ENCODE measurements at places on chromosomes 6 and 20.

DNA sequence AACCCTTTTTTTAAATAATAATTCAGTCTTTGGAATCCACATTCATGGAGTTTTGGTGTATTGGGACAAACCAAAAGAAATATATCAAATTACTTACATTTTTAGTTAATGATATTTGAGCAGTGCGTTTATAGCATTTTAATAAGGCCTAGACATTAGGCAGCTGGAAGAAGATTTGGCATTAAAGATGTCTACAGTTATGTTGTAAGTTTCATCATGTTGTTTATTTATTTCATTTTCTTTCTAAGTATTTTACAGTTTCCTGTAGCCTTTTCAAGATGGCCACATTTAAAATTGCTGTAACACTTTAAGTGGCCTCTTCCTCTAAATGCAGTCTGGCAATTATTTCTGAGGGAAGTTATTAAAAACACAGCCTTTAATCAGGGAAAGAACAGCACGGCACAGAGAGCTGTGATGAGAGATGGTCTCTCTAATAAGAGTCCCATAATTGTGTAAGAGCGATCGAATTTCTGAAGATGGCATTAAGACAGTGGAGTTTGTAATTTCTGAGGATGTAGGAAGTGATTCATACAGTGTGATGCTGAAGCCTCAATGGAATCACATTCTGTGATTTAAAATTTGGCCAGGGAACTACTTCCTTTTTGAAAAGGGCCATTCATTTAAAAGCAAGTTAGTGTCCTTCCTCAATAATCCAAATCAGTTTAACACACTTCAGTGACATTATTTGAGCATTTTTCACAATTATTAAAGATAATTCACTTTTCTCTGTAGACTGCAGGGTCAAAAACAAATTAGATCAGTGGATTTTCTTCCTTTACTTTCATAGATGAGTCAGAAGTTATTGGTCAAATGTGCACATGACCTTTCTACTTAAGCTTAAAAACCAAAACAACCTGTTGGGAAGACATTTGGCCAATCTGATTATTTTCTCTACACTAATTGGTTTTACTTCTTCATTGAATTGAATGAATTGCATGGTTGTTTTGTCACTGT, 52.4 kb upstream of the EDN3 start:
- no peak for DNase-seq

- no peak for DNase-seq
These were observed 46.4 kb downstream of the UTRN start for GRCh38 chr6:144331491-144331969.

DNA sequence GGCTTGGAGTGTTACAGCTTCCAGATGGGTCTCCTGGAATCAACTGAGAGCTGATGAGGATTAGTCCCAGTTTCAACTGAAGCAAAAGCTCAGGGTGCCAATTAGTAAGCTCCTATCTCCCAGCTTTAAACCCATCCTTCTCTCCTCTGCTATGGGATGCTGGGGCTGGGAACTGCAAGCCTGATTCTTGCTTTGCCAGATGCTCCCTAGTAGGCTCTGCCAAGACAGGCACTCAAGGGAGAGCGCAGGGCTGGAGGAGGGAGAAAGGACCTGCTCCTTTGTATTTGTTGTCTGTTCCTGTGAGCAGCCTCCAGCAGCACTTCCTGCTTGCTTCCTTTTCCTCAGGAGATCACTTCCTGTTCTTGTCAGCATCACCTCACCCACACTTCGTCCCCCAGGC, 309.7 kb downstream of the KIF16B start:
- DNase-seq = no peak

- no peak for DNase-seq
These were observed 193.7 kb downstream of the QKI start for GRCh38 chr6:163608204-163608644.

DNA sequence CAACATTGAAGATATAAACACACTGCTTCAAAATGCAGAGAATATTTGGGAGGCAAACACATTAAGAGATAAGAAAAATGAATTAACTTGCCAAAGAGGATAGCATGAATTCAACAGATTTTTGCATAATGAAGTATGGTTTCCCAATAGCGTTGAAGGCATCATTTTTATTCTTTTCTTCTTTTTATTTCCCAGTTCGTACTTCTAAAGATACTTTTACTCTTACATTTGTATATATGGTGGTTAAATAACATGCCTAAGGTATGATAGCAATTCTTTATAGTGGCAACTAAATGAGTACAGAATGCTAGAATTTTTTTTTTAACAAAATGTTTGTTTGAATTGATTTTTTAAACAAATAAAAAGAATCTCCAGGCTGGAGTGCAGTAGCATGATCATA, 473.4 kb upstream of the MARCKS start:
- no peak for DNase-seq

GRCh38 chr20:59567585-59568508, 36.5 kb upstream of the PHACTR3 start:
- DNase-seq = no peak

DNA sequence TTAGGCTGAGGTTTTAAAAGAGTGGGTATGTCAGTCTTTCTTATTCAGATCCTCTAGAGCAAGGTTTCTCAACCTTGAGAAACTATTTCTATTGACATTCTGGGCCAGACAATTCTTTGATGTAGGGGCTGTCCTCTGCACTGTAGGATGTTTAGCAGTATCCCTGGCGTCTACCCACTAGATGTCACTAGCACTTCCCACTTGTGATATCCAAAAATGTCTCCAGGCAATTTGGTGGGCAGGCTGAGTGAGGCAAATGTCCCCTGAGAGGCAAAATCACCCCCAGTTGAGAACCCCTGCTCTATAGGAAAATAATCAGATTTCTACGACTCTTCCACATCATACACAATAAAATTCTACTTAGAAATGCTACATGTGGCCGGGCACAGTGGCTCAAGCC, 7.7 kb upstream of the ZKSCAN8 start:
- DNase-seq = no peak

GRCh38 chr6:119649531-119649930, 300.0 kb upstream of the MAN1A1 start:
- no peak for DNase-seq

- no peak for DNase-seq
These were observed 10.6 kb upstream of the TTPAL start for GRCh38 chr20:44465001-44465560.

DNA sequence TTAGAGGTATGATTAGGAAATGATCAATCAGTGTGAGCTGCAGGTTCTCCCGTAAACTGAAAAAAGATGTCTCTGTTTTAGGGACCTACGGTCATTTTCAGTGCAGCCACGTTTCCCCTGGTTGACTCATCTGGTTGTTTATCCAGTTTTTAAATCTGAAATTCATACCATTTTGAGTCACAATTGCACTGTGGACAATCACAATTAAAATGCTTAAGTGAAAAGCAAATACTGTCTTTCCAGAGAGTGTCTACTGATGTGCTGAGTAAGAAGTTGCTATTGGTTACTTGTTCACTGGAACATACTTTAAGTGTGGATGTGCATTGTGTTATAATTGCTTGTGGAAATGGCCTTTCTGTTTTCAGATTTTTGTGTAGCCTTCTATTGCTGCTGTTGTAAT, 305.1 kb upstream of the SASH1 start:
- no peak for DNase-seq

- no peak for DNase-seq
These were observed 199.3 kb downstream of the RNGTT start for GRCh38 chr6:88764081-88764480.

DNA sequence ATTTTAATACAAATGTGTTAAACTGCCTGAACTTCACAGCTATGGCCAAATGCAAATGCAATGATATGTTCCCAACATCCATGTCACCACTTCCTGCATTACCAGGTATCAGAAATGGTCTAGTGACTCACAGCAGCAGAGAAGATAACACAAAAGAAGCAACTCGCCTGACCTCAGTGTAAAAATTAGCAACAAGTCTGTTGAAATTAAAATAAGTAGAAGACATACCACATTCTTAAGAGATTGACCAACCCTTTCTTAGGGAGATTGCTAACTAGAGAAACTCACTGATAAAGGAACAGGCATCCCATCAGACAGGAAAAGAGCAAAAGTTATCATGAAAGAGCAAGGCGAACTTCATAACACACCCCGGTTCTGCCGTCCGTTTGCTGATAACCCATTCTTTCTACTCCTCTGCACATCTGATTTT, 45.1 kb downstream of the RNASET2 start:
- DNase-seq = no peak

DNA sequence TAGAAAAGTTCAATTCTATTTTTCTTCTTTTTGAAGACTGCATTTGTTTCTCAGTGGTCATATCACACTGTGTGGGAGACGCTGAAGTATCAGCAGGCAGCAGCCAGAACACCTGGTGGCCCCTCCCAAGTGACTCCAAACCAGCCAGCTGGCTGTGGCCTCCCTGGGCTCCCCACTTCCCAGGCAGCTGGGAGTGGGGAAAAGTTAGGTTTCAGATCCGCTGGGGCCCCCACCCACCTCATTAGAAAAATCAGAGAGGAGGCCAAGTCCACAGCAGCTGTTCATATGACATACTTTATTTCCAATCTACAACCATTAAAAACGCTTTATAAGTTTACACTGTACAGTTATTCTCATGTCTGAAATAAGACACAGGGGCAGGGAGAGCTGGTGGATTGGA, 3.6 kb upstream of the DSN1 start:
- DNase-seq = no peak

DNA sequence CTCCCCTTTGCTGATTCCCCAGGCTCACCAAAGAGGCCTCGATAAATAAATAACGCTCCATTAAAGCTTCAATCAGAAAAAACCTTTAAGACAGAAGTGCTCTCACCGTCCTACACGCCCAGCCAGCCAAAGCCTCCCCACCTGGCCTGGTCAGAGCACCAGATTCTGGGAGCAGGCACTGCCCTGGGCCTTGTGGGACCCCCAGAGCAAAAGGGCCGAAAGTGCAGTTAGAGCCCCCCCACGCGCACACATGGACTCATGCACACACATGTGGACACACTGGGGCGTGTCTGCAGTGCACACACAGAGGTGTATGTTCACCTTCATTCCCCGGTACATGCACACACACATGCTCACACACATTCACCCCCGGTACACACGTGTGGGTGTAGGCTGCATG, 1.9 kb upstream of the NECAB3 start:
- no peak for DNase-seq

DNA sequence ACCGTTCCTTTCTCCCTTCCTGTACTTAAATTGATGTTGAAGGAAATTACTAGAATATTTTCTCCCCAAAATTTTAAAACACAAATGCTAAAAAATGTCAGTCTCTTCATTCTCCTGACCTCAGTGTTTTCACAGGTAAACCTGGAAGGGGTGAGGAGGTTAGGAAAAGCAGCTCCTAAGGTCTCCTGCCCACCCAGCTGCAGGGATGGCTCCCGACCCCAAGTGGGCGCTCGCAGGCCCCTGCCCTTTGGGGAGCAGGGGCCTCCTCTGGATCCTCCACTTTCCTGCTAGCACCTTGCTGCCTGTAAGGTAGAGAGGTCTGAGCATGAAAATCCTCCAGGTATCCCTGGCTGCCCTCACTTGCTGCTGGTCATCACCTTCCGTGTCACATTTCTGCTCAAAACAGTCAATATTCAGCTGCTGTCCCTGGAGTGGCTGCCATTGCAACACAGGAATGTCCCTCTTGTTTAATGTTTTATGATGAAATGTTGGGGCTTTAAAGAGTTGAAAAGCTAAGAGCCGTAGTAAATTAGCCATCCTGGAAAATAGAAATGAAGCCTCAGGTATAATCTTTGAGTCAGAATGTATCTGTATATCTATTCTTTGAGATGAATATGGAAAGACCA, 10.9 kb upstream of the HSP90AB1 start:
- DNase-seq = no peak

DNA sequence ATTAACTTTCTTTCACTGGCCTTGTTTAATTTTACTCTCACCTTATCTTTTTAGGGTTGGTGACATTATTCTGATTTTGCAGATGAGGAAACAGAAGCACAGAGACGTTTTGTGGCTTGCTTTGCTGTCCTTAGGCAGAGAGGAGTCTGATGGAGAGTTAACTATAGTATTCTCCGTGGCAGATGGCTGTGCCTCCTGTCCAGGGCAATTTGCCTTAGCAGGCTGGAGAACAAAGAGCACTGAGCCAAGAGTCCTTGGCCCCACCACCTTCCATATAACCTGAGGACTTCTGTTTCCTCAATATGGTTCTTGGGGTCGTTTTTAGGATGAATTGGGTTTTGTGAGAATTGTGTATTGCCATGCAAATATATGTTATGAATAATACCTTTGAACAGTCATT, 71.4 kb upstream of the BACH2 start:
- DNase-seq = no peak
